ENCODE measurements at places on chromosomes 2 and 18.

DNA sequence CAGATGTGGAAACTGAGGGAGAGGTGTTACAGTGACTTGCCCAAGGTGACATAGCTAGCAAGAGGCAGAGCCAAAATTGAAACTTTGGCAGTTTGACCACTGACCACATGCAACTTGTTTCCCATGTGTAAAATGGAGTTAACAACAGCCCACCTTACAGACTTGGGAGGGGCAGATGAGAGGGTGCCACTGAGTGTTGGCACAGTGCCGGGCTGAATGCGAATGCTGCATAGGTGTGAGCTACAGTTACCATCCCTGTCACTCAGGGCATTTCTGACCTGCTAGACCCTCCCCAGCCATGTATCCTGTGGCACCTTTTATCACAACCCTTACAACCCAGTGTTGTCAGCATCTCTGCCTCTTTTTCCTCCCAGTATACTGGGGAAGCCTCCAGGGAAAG lies 10.8 kb downstream of the SMARCAL1 start:
- no peak for DNase-seq

DNA sequence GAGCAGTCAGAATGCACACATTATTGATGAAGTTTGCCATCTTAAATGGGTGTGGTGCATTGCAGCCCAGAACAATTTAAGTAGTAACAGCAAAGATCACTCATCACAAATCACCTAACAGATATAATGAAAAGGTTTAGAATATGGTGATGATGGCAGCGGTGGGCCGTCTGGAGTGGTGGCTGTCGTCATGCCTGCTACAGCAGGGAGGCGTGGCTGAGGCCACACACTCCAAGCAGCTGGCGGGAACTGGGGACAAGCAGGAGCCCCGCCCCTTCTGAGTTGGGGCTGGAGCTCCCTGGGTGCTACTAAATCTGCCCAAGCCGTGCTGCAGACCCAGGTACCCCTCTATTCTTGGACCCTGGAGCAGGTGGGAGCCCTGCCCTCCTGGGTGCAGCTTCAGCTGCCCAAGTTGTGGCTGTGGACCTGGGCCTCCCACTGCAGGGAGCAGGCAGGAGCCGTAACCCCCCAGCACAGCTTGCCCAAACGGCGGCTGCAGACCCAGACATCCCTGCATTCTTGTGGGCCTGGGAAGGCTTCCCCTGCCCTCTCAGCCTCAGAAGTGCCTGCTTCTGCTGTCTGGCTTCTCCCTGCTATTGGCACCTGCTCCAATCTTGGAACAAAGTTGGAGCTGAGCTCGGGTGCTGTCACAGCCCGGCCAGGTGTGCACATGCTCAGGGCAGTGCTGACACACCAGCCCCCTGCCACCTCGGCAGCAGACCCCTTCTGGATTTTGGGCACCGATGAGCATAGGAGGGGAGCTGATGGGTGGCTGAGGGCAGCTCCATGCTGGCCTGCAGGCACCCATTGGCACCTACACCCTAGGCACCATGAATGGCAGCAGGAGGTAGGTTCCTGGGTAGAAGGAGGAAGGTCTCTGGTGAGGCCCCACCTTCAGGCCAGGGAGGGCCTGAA lies 149.3 kb downstream of the EHBP1 start:
- DNase-seq = no peak

- DNase-seq = no peak
These were observed 132.8 kb upstream of the L3MBTL4 start for GRCh38 chr18:6547476-6547875.

DNA sequence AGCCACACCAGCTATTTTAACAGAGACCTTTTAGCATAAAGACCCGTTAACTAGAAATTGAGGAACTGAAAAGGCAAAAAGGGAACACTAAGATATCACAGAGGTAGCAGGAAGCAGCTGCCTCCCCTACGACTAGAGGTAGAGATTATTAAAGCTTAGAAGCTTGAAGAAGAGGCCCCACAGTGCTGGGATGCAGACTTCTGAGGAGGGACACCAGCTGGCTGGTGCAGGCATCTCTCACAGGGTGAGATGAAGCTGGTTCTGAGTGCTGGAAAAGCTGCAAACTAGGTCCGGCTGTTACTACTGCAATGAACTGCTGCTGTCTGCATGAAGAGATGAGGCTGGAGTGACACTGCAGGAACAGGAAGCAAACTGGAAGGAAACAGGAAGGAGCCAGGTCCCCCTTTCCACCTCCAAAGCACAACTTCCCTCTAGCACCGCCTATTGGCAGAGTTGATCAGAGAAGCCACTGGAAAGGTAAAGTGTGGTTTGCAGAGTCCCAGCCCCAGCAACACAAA lies 61.2 kb upstream of the MRPS9 start:
- no peak for DNase-seq

GRCh38 chr2:176096986-176097819 lies 2.4 kb upstream of the HOXD12 start:
- no peak for DNase-seq
